ENCODE measurements at places on chromosomes 16 and 17.
A peak's percentile ranks its signal among the peaks of the same experiment; 100 is the strongest.

- DNase-seq, result peak; percentile 83
Observed at GRCh38 chr16:73047536-73048291, at the start of gene ZFHX3. TSS of gene ZFHX3 (minus strand) at chr16:73048128. CDS start at chr16:72960145, 87,983 bp downstream.

DNA sequence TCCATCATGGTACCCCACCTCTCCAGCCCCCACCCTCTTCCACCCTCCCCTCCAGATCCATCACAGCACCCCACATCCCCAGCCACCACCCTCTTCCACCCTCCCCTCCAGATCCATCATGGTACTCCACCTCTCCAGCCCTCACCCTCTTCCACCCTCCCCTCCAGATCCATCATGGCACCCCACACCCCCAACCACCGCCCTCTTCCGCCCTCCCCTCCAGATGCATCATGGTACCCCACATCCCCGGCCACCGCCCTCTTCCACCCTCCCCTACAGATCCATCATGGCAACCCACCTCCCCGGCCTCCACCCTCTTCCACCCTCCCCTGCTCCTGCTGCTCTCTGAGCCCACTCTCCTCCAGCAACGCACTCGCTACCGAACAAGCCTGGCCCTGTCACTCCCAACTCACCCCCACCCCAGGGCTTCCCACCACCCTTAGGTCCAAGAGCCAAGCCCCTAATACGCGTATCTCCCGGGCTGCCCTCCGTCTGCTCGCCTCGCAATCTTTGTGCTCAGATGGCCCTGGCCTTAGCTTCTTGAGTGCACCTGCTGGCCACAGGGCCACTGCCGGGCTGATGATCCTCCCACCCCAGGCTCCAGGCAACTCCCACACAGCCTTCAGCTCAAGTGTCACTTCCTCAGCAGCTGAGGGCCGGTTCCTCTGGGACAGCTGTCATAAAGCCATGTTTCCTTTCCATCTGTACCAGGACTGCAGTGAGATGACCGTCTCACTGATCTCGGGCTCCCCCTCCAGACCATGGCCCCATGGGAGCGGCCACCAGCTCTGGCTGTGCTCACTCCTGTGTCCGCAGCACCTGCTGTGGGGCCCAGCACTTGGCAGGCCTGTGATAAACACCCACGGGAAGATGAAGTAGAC is 25.5 kb downstream of the KDM8 start:
- DNase-seq, result peak; percentile 58

- DNase-seq, result peak; percentile 43
Observed at GRCh38 chr17:45238155-45238774, 16.6 kb downstream of the FMNL1 start.

- no peak for DNase-seq
Observed at GRCh38 chr17:28228109-28228840, 90.7 kb upstream of the TMEM97 start.

GRCh38 chr16:70250748-70251628 is 752 bp downstream of the EXOSC6 start:
- peak; percentile 73 for DNase-seq

DNA sequence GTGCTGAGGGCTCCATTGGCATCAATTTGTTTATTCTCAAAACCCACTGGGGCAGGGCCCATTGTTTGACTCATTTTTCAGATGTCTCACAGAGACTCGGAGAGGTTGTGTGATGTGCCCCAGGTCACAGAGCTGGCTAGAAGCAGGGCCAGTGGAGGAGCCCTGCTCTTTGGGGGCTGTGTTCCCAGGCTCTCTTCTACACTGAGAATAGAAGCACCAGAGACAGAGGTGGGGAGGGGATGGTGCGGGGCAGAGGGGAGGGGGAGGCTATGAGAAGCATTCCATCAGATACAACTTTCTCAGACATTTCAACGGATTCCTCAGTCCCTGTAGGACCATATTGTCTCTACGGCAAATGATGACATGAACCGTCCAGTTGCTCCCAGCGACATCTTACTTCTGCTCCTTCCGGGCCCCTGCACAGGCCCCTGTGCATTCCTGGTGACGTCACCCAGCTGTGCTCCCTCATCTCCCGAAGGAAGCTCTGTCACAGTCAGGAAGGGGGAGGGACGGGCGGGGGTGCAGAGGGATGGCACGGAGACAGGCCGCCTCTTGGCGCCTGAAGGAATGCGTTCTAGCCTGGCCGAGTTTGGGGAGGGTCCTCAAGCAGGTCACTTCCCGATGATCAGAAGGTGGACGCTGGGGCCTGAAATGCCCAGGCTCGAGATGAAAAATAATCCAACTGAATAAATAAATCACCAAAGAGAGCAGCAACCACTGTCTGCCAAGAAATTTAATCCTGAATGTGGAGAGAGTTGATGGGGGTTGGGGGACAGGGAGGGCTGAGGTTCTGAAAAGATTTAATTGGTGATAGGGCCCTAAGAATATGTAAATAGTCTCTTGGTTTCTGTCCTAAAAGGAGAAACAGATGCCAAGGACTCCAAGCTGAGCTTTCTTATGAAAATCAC is 114.1 kb downstream of the NOG start:
- no peak for DNase-seq

DNA sequence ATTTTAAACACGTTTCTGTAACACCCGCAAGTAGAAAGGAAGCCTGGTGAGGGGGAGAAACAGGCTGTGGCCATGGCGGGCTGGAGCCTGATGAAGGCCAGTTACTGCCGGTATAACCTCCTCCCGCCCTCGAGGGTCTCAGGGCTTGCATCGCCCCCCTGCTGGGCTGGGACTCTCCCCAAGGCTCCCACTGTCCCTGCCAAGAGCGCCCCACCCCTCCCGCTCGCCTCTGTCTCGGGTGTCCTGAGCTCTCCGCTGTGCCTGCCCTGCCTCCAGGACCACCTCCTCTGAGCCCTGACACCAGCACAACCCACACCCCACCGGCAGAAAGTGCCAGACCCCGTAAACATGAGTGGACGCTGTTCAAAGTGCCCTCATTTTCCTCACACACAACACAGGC is 18.7 kb downstream of the TMEM204 start:
- no peak for DNase-seq

- no peak for DNase-seq
Observed at GRCh38 chr16:29852654-29853053, 10.4 kb downstream of the CDIPT start.

- DNase-seq, result no peak
Observed at GRCh38 chr16:9384141-9384540, 292.7 kb downstream of the HAPSTR1 start.

GRCh38 chr16:70611224-70611598 is 35.1 kb upstream of the IL34 start:
- DNase-seq, result no peak

- DNase-seq, result no peak
Observed at GRCh38 chr17:32520104-32520701, 33.4 kb downstream of the CDK5R1 start.

DNA sequence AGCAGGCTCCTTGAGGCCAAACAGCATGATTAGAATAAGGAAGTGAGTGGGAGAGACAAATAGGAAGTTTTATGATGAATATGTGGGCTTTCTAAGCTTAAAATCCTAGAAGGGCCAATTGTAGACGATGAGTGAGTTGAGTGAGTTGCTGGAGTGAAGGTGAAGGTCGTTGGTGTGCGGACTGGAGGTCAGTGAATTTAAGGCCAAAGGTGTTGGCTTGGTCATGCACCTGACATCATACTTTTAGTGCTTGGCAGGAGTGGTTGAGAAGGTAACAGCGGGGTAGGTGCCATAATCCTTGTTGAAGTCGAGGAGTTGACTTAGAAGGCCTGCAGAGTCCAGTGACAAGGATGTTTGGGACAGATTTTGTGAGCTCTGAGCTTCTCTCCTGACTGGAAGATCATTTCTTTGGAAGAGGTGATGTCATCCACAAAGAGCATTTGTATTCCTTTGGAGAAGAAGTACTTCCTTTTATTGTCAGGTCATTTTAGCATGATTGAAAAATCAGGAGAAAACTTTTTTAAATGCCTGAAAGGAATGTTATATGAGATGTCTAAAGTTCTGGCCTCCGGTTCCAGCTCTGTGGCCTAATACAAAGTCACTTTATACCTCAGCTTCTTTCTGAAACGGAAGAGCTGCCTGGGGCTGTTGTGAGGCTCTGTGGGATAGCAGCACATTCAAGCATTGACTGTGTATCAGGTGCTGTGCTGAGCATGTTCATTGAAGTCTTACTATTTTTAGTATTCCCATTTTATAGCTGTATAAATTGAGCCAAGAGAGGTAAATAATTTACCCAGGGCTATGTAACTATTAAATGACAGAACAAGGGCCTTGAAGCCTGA is 53.6 kb upstream of the TBX2 start:
- no peak for DNase-seq

- DNase-seq, result no peak
Observed at GRCh38 chr16:2777903-2778629, 986 bp upstream of the ELOB start.

GRCh38 chr17:4600563-4600962 is 16.2 kb downstream of the SMTNL2 start:
- DNase-seq, result no peak

GRCh38 chr16:87086156-87086555 is 231.0 kb downstream of the C16orf95 start:
- no peak for DNase-seq

GRCh38 chr16:4550591-4550990 is 5.5 kb upstream of the C16orf96 start:
- no peak for DNase-seq

DNA sequence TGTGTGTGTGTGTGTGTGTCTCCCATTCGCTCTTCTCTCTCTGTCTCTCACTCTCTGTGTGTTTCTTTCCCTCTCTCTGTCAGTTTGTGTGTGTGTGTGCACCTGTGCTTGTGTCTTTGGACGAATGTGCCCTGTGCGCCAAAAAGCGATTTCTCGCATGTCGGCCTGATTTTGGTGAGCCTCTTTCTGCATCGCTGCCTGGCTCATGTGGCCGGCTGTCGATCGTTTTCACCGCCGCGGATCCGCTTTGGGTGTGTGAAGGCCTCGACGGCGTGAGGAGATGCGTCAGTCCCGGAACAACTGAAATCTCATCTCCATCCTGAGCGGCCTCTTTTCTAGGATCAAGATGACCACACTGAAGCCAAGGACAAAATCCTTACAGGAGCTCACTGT is 609.0 kb downstream of the KCNJ18 start:
- DNase-seq, result no peak

DNA sequence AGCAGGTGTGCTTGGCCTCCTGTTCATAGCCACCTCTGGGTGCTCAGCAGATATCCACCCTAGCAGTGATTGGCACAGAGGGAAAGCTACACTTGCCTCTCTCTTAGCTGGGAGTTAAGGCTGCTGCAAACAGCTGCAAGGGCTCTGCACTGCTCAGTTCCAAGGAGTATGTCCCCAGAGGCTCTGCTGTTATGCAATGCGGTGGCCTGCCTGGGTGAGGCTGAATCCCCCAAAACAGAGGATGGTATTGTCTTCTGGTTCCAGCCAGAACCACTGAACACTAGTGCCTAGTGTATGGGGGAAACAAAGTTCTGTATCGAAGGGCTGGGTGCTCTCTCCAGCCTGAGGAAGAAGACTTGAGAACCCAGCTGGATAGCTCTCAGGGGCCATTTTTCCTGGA is 16.8 kb downstream of the TMEM94 start:
- no peak for DNase-seq

- DNase-seq, result no peak
Observed at GRCh38 chr16:81357711-81358260, 43.0 kb downstream of the GAN start.

- DNase-seq, result no peak
Observed at GRCh38 chr17:31067691-31068184, 27.0 kb upstream of the NF1 start.

GRCh38 chr16:67245674-67246080 is 1.6 kb downstream of the FHOD1 start:
- no peak for DNase-seq

- DNase-seq, result peak; percentile 47
Observed at GRCh38 chr17:39209317-39210092, 9.4 kb downstream of the RPL19 start.

All from mucosa of descending colon (tissue), 3 donors.